ENCODE measurements at places on chromosomes 2 and 18.

GRCh38 chr2:79452651-79453050 is 60.2 kb upstream of the CTNNA2 start:
- no peak overlapping the region for H3K27ac ChIP-seq
- no peak for DNase-seq
- H3K4me3 ChIP-seq: no peak overlapping the region
- no peaks in the 10 kb centered on the region for H3K36me3 ChIP-seq
- H3K27me3 ChIP-seq: no peaks in the 10 kb centered on the region
- no peaks in the 10 kb centered on the region for H3K4me1 ChIP-seq

DNA sequence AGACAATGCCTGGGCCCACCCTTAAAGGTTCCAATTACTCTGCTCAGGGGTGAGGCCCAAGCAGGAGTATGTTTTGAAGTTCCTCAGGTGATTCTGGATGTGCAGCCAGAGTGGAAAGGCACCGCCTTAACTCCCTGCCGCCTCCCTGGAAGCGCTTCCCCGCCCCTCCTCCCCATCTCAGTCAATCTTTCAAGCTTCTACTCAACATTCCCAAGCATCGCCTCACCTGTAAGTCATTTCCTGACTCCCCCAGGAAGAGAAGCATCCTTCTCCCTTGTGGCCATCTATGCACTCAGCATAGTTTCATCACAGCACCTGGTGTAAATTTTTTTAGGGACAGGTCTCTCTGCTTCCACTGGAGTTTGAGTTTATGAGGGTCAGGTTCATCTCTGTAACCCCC is 67.5 kb downstream of the MYL12B start:
- DNase-seq: no peak
- H3K27ac ChIP-seq: no peak overlapping the region
- no peaks in the 10 kb centered on the region for H3K27me3 ChIP-seq
- H3K36me3 ChIP-seq: no peaks in the 10 kb centered on the region

DNA sequence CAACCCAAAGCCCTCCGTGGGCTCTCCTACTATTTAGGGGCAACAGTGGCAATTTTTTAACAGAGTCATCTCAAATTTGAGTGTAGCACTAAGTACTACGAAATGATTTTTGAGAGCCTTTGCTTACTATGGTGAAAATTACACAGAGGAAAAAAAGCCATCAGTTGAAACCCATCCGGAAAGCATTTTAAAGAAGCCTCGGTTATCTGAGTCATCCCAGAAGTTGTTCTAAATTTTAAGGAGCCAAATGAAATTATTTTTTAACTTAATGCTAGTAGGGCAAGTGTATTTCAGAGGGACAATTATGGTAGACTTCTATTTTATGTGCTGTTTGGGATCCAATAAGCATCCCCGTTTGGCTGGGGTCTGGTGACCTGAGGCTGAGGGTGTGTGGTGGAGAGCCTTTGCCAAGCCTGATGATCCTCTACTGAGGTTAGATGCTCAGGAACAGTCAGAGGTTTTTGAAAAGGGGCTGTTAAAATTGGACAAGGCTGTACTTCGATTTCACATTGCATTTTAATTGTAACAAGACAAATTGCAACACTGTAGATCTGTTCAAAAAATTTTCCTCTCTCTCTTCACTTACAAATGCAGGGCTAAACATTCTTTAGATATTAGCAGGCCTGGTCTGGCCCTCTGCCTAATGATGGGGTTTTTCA is 47.0 kb downstream of the RAPGEF4 start:
- no peak for DNase-seq
- H3K27ac ChIP-seq: no peak overlapping the region
- H3K36me3 ChIP-seq: no peaks in the 10 kb centered on the region
- no peak overlapping the region for H3K4me3 ChIP-seq
- H3K4me1 ChIP-seq: peaks cover 4% of the 10 kb centered on the region

DNA sequence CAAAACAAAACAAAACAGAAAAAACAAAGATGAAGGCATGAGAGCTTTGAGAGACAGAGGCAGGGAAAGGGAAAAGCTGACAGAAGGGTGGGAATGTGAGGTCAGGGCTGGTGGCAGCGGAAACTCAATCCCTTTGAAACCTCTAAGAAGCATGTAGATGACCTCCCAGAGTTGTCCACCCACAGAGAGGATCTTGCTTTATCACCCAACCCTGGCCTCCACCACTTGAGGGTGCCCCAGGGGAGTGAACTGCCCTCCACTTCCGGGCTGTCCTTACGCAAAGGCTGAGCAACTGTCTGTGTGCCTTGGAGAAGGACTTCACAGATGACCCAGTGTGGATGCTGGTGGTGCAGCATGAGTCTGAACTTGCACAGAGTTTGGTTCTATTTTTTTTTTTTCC is 26.7 kb downstream of the PDCL3 start:
- H3K27me3 ChIP-seq: no peaks in the 10 kb centered on the region
- H3K4me3 ChIP-seq: peak overlapping the region; percentile 52
- H3K27ac ChIP-seq: no peak overlapping the region

DNA sequence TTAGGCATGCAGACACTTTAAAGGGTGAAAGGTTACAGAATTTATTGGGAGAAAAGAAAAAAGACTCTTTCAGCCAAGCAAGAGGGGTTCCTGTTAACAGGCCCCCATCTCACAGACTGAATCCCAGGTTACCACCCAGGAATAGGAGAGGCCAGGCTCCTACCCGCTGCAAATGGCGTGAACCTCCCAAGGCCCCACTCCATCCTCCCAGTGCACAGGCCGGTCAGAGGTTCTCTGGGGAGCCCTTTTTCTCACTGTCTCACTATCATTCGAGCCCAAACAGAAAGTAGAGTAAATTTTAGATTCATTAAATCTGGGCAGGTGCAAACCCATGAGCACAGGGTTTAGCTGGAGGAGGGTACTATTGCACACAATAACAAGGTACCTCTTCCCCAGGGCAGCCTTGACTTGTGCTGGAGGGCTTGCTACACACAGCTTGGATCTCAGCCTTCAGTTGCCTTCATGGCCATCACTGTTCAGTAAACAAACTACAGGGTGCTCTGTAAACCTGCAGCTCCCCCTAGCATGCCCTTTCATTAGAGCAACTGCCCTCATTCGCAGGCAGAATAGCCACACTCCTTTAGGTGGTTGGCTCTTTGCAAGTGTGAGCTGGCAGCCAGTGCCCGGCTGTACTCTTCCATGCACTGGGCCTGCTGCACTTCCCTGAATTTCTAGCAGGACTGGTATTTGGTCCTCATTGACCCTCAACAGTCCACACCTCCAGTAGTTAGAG is 7.3 kb upstream of the PLEK start:
- H3K27me3 ChIP-seq: no peaks in the 10 kb centered on the region
- H3K4me1 ChIP-seq: no peaks in the 10 kb centered on the region
- H3K36me3 ChIP-seq: no peaks in the 10 kb centered on the region
- peak; percentile 20 for DNase-seq

GRCh38 chr18:67710639-67711038 is 194.1 kb upstream of the DSEL start:
- H3K4me3 ChIP-seq: no peak overlapping the region
- H3K36me3 ChIP-seq: no peaks in the 10 kb centered on the region
- DNase-seq: no peak
- H3K27ac ChIP-seq: no peak overlapping the region

DNA sequence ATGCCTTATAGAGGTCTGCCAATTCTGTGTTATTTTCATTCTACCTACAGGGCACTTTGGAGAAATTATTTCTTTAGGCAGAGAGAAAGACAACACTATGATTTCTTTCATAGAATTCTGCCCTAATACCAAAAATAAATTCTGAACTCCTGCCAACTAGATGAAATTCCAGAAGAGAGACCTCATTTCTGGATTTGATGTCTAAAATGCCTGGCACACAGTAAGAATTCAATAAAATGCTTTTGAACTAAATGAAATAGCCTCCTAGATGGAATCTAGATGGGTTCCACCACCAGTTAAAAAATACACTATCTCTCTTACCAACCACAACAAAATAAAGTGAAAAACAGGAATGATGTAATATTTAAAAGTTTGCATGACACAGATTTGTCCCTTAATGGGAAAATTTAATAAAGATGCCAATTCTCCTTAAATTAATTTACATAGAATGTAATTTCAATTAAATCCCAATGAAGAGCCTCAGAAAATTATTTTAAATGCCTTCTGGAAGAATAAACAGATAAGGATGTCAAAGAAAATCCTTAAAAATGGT is 75.0 kb downstream of the OSBPL1A start:
- peaks cover 21% of the 10 kb centered on the region for H3K36me3 ChIP-seq
- no peak for DNase-seq
- no peak overlapping the region for H3K4me3 ChIP-seq
- H3K4me1 ChIP-seq: no peaks in the 10 kb centered on the region

GRCh38 chr18:13746633-13747032 is 20.2 kb downstream of the RNMT start:
- H3K27me3 ChIP-seq: no peaks in the 10 kb centered on the region
- no peaks in the 10 kb centered on the region for H3K4me1 ChIP-seq
- no peak overlapping the region for H3K4me3 ChIP-seq
- H3K36me3 ChIP-seq: peaks cover 15% of the 10 kb centered on the region
- no peak for DNase-seq

- H3K27ac ChIP-seq: no peak overlapping the region
- DNase-seq: peak; percentile 52
- H3K4me3 ChIP-seq: no peak overlapping the region
- no peaks in the 10 kb centered on the region for H3K27me3 ChIP-seq
- H3K4me1 ChIP-seq: peaks cover 5% of the 10 kb centered on the region
- no peaks in the 10 kb centered on the region for H3K36me3 ChIP-seq
Measured at GRCh38 chr2:165401285-165401852, 68.1 kb upstream of the CSRNP3 start.

DNA sequence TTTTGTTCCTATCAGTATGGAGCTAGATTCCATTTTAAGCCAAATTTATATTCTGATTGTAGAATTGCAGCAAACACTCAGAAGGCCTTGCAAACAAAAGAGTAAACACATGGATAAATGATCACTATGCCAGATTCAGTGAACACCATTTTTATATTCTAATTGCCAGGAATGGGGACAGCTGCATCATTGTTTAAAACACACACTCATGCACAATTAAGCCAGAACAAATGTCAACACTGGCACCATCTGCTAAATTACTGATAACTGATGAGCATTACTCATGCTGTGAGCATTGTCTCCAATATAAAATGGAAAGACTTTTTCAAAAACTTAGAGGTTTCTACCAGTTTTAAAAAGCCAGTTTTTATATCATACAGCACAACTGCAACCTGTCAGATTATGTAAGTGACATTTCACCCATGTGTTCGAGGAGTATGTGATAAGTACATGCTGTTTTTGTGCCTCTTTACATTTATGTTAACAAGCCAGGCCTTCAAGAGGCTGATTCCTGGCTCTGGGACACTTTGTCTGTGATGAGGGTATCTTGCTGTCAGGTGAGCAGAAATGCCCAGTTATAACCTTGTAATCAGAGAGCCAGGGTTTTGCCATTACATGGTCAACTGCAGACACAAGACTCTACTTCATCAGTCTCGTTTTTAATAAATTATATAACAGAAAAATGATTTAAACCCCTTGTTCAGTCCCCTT is 4.4 kb upstream of the ST8SIA5 start:
- no peak overlapping the region for H3K4me3 ChIP-seq
- DNase-seq: no peak
- H3K4me1 ChIP-seq: peaks cover 4% of the 10 kb centered on the region

DNA sequence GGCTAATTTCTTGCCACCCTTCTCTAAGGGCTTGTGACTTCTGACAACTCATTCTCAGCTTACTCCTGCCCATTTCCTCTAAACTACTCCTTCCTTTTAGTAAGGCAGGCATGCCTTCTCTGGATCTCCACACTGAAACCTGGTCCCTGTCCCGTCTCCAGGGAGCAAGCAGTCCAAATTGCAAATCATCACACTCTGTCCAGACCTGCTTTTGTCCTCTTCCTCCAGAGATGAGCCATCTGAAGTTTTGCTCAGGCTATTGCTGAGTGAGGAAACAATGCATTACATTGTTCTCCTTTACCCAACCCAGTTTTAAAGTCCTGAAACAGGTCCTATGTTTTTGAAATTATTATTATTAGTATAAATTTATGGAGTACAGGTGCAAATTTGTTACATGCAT is 57.3 kb downstream of the ARHGAP25 start:
- no peak for DNase-seq
- H3K27me3 ChIP-seq: no peaks in the 10 kb centered on the region
- no peak overlapping the region for H3K4me3 ChIP-seq
- no peaks in the 10 kb centered on the region for H3K36me3 ChIP-seq
- H3K27ac ChIP-seq: no peak overlapping the region
- H3K4me1 ChIP-seq: no peaks in the 10 kb centered on the region

- no peaks in the 10 kb centered on the region for H3K4me1 ChIP-seq
- no peaks in the 10 kb centered on the region for H3K36me3 ChIP-seq
- H3K27ac ChIP-seq: no peak overlapping the region
- H3K27me3 ChIP-seq: no peaks in the 10 kb centered on the region
- no peak for DNase-seq
- no peak overlapping the region for H3K4me3 ChIP-seq
Measured at GRCh38 chr2:170641961-170642360, 73.2 kb upstream of the SP5 start.

DNA sequence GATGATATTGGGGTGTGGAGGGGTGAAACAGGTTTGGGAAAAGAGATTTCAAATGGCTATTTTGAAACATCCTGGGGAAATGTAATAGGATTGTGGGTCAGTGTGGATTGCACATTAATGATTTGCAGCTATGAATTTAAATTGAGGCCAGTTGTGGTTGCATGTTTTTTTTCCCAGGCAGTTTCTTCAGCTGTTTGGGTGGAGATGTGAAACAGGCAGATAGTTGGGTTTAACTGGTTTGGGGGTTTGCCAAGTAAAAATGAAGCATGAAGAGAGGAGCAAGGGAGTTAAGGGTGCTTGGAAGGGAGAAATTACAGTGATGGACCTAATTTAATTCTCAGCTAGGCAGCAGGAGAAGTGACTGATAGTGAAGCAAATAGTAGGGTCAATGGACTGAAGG is 16.8 kb downstream of the GPD2 start:
- no peaks in the 10 kb centered on the region for H3K27me3 ChIP-seq
- H3K36me3 ChIP-seq: no peaks in the 10 kb centered on the region
- no peak for DNase-seq
- H3K27ac ChIP-seq: no peak overlapping the region

DNA sequence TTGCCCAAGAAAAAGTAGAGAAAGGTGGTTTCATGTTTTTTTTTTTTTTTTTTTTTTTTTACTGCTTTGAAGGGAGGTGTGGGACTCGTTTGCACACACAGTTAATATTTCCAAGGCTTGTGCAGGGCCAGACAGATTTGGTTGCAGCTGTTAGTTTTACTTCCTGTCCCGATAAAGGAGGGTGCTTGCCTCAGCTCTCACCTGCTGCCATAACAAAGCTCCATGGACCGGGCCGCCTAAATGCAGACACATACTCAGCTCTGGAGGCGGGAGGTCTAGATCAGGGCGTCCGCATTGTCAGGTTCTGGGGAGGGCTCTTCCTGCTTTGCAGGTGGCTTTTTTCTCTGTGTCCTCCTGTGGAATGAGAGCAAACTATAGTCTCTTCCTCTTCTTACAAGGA is 69.9 kb downstream of the ODC1 start:
- H3K27ac ChIP-seq: no peak overlapping the region
- DNase-seq: no peak
- no peaks in the 10 kb centered on the region for H3K27me3 ChIP-seq

GRCh38 chr2:48852938-48853337 is 97.4 kb upstream of the LHCGR start:
- no peaks in the 10 kb centered on the region for H3K36me3 ChIP-seq
- DNase-seq: no peak
- H3K27me3 ChIP-seq: no peaks in the 10 kb centered on the region
- no peak overlapping the region for H3K27ac ChIP-seq
